ENCODE measurements at places on chromosomes 6 and 20. TPM values are rescaled to one million over a fixed set of nuclear protein-coding genes. Genes with fewer than 3 reads are reported as not detected.

Gene PARD6B
- 0.82 TPM for total RNA-seq

Gene AGPAT1
- 5.3 TPM for total RNA-seq

Gene GNRH2
- not detected for total RNA-seq

Gene ADGRB3
- total RNA-seq = not detected

Gene HLA-DQB1
- total RNA-seq = not detected

Gene MCHR2
- total RNA-seq = not detected

Gene HTR1E
- total RNA-seq = not detected

Gene FAM209B
- not detected for total RNA-seq

Gene FGD2
- not detected for total RNA-seq

Gene CCN6
- not detected for total RNA-seq

Gene DNMT3B
- total RNA-seq = 1.7 TPM

Gene ADGRF5
- 276 TPM for total RNA-seq

Gene SERPINB1
- total RNA-seq = 46.9 TPM

Gene PGC
- total RNA-seq = not detected

Gene TUBB1
- total RNA-seq = not detected

Gene CST2
- total RNA-seq = not detected

Gene TAAR6
- total RNA-seq = not detected

Gene GNMT
- total RNA-seq = not detected

Gene SLC26A8
- not detected for total RNA-seq

Gene DACT2
- total RNA-seq = not detected

Gene FIG4
- total RNA-seq = 15.2 TPM

All from bladder microvascular endothelial cell (primary cell).